ENCODE measurements at places on chromosomes 1 and 21. TPM values are rescaled to one million over a fixed set of nuclear protein-coding genes. Genes with fewer than 3 reads are reported as not detected.

The PPIH gene
- total RNA-seq, result 19.8 TPM

The NUP210L gene
- 0.18 TPM for total RNA-seq

The PLA2G5 gene
- total RNA-seq, result 0.92 TPM

The PEAR1 gene
- total RNA-seq, result 1.2 TPM

The C1orf50 gene
- 3.6 TPM for total RNA-seq

The PLA2G2C gene
- total RNA-seq, result not detected

The SLC16A4 gene
- total RNA-seq, result 91.4 TPM

The TNNT2 gene
- under 0.01 TPM for total RNA-seq

The TOR1AIP2 gene
- 70.1 TPM for total RNA-seq

The SERINC2 gene
- total RNA-seq, result 5.2 TPM

The TNN gene
- not detected for total RNA-seq

The ATP1A2 gene
- 0.65 TPM for total RNA-seq

The MFSD2A gene
- total RNA-seq, result 5.0 TPM

The MYOG gene
- not detected for total RNA-seq

The TFF2 gene
- not detected for total RNA-seq

The FCGR2B gene
- total RNA-seq, result not detected

The ADAMTS1 gene
- total RNA-seq, result 480 TPM

The C1QTNF12 gene
- 0.83 TPM for total RNA-seq

The VANGL2 gene
- total RNA-seq, result not detected

The KCNE1 gene
- total RNA-seq, result 0.85 TPM

The CFHR5 gene
- total RNA-seq, result not detected

The OR2W3 gene
- total RNA-seq, result not detected

The OR2M4 gene
- not detected for total RNA-seq

The ST6GALNAC5 gene
- 1.1 TPM for total RNA-seq

The ARTN gene
- total RNA-seq, result 0.18 TPM

The CD1B gene
- total RNA-seq, result not detected

The MRAP gene
- total RNA-seq, result 0.09 TPM

The S100A1 gene
- not detected for total RNA-seq

The FCRL1 gene
- total RNA-seq, result not detected

The C1orf116 gene
- not detected for total RNA-seq

The SLFNL1 gene
- 0.28 TPM for total RNA-seq

The RORC gene
- under 0.01 TPM for total RNA-seq

The ACTL8 gene
- total RNA-seq, result 0.09 TPM

The CPLANE2 gene
- 11.5 TPM for total RNA-seq

The CD160 gene
- not detected for total RNA-seq

The SLAMF9 gene
- 0.46 TPM for total RNA-seq

The GNG12 gene
- total RNA-seq, result 140 TPM

The HUNK gene
- total RNA-seq, result under 0.01 TPM

The F3 gene
- 59.4 TPM for total RNA-seq

The TMEM125 gene
- total RNA-seq, result not detected

The DNASE2B gene
- total RNA-seq, result not detected

The MCOLN2 gene
- 3.1 TPM for total RNA-seq

The PTPRU gene
- total RNA-seq, result 37.9 TPM

The KRTAP21-2 gene
- total RNA-seq, result not detected

The NUDT17 gene
- total RNA-seq, result 2.7 TPM

The SPRR3 gene
- not detected for total RNA-seq
